Naive thymus-derived CD4-positive, alpha-beta T cell (primary cell): ENCODE measurements at places on chromosomes 4 and X. TPM values are rescaled to one million over a fixed set of nuclear protein-coding genes. Genes with fewer than 3 reads are reported as not detected.

DNA sequence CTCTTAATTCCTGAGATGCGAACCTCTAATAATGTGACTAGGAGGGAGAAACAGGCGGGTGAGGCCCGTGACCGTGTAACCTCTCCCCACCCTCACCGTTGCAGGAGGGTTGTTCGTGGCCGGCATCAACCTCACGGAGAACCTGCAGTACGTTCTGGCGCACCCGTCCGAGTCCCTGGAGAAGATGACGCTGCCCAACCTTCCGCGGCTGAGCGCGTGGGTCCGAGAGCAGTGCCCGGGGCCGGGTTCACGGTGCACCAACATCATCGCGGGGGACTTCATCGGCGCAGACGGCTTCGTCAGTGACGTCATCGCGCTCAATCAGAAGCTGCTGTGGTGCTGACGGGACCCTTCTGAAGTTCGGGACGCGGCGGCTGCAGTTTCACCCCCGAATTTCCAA lies 17.8 kb downstream of the PLCXD1 start:
- DNase-seq: no peak

- DNase-seq: no peak
These were observed 727.6 kb upstream of the MAGEB2 start for GRCh38 chrX:29487714-29488113.

- no peak for DNase-seq
These were observed 22.8 kb upstream of the GPR78 start for GRCh38 chr4:8557151-8558076.

GRCh38 chr4:136571315-136571714 lies 961.0 kb downstream of the PCDH18 start:
- no peak for DNase-seq

Gene SPP1
- 1.6 and 2.3 TPM in 2 replicates for total RNA-seq

Gene POU3F4
- not detected for total RNA-seq
